ENCODE measurements at places on chromosomes 5 and 9.
A peak's percentile ranks its signal among the peaks of the same experiment; 100 is the strongest.

DNA sequence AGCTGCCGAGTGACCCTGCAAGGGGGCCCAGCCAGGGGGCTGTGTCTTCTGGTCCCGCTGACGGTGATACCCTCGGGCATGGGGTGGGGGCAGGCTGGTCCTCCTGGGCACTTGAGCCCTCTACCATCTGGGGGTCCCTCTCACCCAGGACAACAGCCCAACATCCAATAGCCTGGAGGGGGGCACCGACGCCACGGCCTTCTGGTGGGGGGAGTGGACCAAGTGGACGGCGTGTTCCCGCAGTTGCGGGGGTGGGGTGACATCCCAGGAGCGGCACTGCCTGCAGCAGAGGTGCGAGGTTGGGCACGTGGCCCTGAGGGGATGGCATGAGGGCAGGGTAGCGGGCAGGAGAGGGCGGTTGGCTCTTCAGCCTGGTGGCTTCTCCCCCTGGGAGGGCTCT, 2.8 kb downstream of the ADAMTSL2 start:
- no peak for DNase-seq

- DNase-seq = no peak
These were observed 444.3 kb upstream of the PIK3R1 start for GRCh38 chr5:67771221-67771620.

- no peak for DNase-seq
These were observed 9.7 kb upstream of the CEL start for GRCh38 chr9:133051966-133052539.

DNA sequence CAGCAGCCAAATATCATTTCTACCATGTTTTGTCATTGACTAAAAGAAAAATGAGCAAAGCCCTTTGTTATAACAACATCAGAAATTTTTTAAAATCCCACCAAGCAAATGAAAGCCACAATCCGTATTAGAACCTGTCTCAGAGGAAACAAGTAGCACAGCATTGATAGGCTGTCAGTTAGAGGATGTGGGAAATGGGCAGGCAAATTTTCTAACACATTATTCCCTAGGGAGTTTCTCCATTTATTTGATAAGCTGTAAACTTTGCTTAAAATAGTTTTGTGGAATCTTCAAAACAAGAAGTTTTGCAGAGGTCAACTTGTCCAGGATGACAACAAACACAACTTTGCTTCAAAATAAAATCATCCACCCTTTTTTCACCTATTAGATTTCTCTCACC, 53.6 kb upstream of the APC start:
- DNase-seq = no peak

DNA sequence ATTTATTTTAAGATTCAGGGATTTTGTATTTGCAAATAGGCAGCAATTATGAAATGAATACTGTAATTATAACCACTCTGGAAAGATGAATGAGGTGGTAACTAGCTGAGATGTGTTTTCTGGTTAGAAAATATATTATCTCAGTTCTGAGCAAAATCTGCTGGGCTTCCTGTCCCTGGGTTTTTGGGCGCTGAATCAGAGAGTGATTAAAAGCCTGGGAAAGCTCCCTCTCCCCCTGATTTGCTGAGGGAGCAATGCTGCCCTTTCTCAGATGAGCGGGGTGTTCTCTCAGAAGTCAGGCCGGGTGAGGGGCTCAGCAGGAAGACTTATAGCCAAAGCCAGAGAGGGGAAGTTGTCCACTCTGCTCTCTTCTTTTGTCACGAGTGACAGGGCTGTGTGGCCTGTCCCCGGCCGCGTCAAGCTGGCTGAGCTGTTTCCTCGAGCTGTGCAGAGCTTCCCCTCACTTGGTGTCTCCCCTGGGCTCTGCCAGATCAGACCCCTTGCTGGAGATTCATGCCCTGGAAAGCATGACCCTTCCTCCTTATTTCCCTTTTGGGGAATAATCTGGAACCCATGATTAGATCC, 39.8 kb upstream of the PITX1 start:
- DNase-seq = no peak

GRCh38 chr5:179822444-179822990, 1.8 kb downstream of the SQSTM1 start:
- DNase-seq = no peak

DNA sequence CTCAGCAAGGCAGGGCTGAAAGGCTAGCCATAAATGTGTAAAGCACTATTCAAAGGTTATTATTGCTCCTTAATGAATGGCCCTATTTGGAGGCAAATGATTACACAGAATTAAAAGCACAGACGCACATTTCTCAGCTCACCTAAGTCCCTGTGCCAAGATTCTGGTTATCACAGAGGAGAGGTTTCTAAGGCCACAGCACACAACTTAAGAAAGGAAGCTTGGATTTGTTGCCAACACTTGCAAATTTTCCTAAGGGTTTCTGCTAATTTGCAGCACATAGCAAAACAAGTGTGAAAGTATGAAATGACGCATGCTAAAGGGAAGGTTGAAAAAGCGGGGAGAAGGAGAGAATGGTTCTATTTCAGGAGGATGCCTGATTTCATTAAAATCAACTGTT, 834.1 kb upstream of the C9orf72 start:
- no peak for DNase-seq

GRCh38 chr9:13241283-13241682, 38.2 kb downstream of the MPDZ start:
- no peak for DNase-seq

GRCh38 chr9:131724683-131725082, 15.2 kb downstream of the RAPGEF1 start:
- DNase-seq = no peak

DNA sequence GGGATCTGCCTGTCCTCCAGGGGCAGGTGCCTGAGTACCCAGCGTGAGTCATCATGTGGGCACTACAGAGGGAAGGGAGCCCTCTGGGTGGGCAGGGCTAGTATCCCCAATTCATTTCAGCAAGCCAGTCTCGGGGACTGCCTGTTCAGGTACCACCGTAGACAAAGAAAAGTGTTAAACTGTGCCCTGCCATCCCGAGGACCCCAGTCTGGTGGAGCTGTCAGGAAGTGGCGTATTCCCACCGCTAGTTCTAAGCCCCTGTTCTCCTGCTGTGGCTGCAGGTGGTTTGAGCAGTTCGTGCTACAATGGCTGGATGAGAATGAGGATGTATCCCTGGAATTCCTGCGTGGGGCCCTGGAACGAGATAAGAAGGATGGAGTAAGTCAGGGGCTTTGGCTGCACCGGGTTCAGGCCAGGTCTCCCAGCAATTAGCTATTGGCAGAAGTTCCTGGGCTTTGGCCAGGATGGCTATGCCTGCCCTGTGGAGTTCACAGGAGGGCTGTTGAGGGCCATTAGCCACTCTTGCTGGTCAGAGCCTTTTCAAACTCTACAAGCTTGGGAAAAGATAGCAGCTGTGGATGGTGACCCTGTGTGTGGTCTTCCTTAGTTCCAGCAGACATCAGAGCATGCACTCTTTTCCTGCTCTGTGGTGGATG, 93.2 kb upstream of the RUSC2 start:
- DNase-seq = no peak

- no peak for DNase-seq
These were observed 35.8 kb upstream of the TIFAB start for GRCh38 chr5:135487839-135488514.

- DNase-seq = no peak
These were observed 141.9 kb downstream of the ACTBL2 start for GRCh38 chr5:57340681-57341080.

DNA sequence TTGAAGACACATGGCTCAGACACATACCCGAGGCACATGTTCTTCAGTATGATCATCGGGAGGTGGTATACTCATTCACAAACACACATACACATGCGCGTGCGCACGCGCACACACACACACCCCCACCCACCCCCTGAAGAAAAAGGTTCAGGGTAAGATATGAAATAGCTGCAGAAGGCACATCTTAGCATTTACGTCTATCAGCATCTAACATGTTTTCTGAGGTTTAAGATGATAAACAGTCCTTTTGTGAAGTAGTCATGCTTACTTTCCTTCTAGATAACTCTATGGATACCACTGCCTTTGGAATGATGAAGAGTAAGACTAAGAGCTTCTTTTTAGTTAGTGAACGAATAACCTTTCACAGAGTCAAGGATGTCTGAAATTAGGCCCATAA, 105.1 kb upstream of the GNA14 start:
- no peak for DNase-seq

GRCh38 chr9:109912082-109912582, 132.1 kb downstream of the PALM2AKAP2 start:
- no peak for DNase-seq

GRCh38 chr9:105328872-105329718, 84.6 kb downstream of the SLC44A1 start:
- no peak for DNase-seq

DNA sequence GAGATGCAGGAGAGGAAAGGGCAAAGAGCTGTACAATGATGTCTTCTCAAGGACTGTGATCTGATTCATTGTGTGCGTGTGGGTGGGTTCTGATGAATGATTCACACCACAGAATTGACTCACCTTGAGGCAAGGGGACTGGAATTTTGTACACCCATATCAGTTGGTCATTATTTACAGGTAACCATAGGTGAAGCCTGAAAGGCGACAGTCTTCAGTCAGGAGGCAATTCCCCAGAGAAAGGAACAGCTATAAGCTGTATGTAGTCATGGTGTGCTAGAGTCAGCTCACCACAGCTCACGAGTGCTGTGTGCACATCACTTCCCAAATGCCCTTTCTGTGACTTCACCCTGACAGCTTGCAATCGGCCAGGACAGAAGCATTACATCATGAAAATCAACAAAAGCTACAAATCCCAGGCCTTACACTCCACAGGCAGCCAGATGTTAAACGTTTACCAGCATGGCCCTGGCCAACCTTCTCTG, 87.6 kb upstream of the RPS23 start:
- peak; percentile 18 for DNase-seq

- no peak for DNase-seq
These were observed 210.1 kb upstream of the ZNF608 start for GRCh38 chr5:124956471-124957029.

DNA sequence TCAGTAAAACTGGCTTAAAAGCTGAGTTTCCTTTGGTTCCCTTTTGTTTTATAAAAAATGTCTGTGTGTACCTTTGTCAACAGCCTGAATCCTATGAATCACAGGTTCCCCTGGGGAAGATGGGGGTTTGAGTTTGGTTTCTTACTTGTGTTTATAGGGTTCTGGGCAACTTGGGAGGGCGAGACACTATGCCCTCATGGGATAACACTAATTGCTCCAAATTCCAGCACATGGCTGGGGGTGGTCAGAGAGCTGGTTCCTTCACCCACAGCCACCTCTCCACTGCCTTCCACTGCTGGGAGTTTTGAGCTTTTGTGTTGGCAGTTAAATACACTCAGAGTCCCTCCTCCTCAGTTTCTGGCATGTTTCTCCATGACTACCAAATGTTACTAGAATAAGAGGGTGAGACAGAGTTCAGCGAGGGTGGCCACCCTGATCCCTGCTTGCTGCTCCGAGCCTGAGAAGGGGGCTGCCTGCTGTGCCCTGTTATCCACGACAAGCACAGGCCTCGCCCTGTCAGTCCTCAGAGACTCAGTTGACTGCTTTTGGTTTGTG, 83.0 kb upstream of the EPB41L4B start:
- DNase-seq = no peak

DNA sequence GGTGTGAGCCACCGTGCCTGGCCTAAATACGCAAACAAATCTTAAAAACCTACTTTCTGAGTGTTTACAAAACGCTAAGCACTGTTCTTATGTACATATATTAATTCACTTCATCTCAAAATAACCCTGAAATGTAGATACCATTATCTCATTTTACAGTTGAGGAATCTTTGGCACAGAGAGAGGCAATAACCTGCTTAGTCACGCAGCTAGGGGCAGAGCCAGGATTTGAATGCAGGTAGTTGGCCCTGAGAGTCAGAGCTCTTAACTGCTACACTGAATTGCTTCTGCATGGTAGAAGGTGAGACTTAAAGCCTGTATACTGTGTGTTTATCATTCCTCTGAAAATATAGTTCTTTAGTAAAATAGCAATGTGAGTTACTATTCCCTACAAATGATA, 21.9 kb downstream of the ARHGEF37 start:
- no peak for DNase-seq

DNA sequence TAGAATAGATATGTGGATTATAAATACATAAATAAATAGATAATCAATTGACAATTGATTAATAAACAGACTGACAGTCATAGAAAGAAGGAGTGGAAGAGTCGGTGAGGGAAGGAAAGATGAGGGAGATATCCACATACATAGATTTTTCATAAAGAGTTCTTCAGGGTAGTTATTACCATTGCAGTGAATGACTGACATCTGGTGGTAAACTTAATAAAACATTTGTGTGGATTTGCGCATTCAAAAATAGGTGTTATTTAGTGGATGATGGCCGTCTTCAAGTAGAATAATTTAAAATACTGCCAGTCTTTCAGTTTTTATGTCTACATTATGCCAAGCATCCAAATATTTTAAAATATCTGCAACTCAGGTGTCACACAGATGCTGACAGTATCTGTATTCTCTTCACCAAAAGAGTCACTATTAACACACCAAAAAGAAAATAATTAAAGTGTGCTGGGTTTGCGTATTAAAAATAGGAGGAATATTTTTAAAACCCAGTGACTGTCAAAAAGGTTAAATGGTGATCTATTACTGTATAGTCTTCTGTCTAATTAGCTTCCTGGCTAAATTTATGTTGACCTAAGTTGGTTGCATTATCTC, 78.8 kb downstream of the GIN1 start:
- DNase-seq = no peak

Data from activated T-cell treated with anti-CD3 and anti-CD28 coated beads for 4 hours (primary cell).